NCI-H460 (cell line): ENCODE measurements at places on chromosomes 2 and 18. TPM values are rescaled to one million over a fixed set of nuclear protein-coding genes. Genes with fewer than 3 reads are reported as not detected.

Gene MDH1
- total RNA-seq = 206 and 214 TPM in 2 replicates

Gene ERFE
- total RNA-seq = 7.7 and 10.0 TPM in 2 replicates

Gene CNTNAP5
- total RNA-seq = not detected in 2 replicates

Gene CELF4
- 0.15 TPM in 1 of 2 replicates, not detected in the other for total RNA-seq

Gene LRATD1
- 2.5 and 2.6 TPM in 2 replicates for total RNA-seq

Gene TMEM247
- total RNA-seq = not detected in 2 replicates

DNA sequence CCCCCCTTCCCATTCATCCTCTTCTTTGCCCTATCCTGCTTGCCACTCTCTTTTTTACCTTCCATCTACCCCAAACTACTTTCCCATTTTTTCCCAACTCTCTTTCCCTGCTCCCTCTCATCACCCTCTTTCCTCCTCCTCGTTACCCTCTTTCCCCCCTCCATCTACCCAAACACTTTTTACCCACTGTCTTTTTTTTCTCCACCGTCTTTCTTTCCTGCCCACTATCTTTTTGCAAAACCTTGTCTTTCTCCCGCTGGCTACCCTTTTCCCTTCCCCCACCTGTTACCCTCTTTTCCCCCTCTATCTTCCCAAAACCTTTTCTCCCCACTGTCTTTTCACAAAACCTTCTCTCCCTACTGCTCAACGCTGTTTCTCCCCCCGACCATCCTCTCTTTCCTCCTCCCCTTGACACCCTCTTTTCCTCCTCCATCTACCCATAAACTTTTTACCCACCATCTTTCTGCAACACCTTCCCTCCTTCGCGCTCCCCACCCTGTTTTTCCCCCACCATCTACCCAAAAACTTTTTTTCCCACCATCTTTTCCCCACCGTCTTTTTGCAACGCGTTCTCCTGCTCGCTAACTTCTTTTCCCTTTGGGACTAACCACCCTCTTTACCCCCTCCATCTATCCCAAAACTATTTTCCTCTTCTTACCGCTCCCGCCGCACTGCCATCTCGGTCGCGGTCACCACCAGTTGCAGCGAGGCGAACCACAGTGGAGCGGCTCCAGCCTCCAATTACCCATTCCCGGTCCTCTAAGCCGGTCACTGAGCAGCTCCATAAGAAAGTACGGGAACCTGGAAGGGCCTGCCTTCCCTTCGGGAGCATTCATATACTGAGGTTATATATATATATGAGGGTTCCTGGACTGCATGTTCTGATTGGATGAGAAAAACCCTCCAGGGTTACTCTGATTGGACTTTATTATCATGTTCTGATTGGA lies 15.0 kb downstream of the CCDC74A start:
- DNase-seq = no peak

DNA sequence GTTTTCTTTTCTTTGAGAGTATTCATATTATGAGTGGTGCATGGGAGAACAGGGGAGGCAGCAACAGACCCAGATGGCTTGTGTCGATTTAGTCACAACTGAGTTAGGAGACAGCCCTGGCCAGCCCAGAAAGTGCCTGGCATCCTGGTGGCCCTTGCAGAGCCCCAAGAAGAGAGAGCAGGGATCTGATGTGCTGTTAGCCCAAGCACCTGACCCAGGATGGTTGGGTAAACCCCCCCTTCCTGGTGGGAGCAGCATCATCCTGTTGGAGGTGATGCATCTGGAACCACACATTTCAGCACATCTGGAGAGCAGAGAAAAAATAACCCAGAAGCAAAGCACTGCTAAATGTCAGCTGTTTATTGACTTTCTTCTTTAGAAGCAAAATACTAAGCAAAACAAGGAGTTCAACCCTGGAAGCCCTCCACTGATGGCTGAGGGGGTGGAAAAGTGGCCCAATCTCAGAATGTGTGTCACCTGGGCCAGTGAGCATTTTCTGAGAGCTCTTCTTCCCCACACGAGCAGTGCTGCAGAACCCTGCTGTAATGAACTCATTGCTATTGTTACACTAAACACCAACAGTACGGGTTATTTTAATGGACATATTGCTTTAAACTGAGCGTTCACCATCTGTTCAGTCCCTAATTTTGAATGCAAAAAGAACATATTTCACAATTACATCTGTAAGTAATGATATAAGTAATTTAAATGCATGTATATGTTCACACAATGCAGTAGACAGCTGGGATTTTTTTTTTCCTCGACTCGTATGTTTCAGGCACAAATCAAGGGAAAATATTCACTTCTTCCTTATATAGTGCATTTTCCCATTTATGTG lies 100.6 kb upstream of the SMIM21 start:
- no peak for DNase-seq

DNA sequence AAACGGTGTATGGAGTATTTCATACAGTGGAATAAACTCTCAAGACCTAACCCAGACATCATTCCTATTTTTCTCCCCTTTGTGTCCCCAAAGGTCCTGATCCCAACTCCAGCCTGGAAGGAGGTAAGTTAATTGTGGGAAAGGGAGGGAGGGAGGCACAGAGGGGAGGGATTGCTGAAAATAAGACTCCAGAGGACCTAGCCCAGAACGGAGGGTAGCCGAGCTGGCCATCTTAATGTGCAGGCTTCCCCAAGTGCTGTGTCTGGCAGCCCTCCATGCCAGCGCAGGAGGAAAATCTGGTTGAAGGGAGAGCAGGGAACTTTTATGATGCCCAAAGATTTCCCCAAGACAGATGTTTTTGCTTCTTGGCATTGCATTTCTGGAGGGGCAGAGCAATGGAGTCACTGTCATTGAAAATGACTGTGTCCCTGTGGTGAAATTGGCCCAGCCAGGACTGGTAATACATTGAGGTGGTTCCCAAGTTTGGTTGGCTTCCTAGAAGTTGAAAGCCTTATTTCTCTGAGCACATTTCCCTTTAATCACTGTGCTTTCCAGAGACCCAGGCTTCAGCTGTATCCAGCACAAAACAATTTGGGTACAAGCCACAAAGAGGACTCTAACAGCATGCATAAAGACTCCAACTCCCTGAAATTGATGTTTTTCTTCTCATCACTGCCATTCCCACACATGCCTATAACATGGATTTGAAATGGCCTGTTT lies 202.7 kb downstream of the AGPS start:
- no peak for DNase-seq

DNA sequence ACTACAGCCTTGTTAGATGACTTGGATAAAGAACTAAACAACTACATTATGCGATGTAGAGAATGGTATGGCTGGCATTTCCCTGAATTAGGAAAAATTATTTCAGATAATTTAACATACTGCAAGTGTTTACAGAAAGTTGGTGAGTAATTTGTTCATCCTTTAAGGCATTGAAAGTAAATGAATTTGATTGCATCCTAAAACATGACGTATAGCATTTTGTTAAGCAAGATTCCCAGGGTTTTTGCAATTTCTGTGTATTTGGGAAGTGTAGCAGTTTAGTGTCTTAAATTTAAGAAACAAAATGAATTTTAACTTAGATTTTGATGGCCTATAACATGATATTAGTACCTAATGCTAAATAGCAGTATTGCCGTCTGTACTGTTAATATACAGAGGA lies 24.8 kb downstream of the NOP58 start:
- DNase-seq = no peak

GRCh38 chr2:219475278-219475677 lies 23.4 kb upstream of the GMPPA start:
- no peak for DNase-seq

GRCh38 chr2:16069663-16069932 lies 129.2 kb downstream of the MYCN start:
- no peak for DNase-seq

DNA sequence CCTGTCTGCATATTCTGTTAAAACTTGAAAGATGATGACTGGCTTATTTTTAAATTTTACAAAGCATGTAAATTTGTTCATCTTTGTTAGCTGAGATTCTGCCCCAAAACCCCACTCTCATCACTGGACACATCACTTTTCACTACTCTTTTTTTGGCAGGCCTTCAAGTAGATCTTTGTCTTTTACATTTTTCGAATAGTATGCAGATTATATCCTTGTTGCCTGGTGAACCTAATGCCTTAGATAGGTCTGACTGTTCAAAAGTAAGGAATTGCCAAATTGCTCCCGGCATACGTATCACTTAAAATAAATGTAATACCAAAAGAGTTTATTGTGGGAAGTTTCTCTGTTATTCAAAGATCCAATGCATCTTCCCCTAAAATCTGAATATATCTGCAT lies 303.3 kb downstream of the XIRP2 start:
- DNase-seq = no peak

GRCh38 chr18:712401-713134 lies at the start of gene ENOSF1:
Gene ENOSF1 (minus strand): TSS chr18:712630. CDS start chr18:712587, 43 bp downstream.
- peak; percentile 81 for DNase-seq

- DNase-seq = no peak
Observed at GRCh38 chr18:61900504-61901281, 7.9 kb upstream of the RNF152 start.

DNA sequence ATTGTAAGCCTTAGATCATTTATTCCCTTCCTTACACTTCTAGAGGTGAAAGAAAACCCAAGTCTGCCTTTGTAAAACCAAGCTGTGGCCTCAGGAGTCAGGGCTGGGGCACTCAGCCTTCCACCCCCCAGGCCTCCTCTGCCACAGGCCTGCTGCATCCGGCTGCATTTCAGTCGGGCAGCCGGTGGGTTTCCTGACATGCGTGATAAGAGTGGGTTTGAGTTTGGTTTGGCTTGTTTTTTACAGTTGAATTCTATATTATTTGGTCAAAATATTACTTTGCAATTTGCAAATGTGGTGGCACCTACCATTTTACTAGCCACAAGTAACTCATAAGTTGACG lies 42.4 kb downstream of the ADI1 start:
- no peak for DNase-seq

GRCh38 chr2:160790738-160791137 lies 297.1 kb upstream of the RBMS1 start:
- DNase-seq = no peak

DNA sequence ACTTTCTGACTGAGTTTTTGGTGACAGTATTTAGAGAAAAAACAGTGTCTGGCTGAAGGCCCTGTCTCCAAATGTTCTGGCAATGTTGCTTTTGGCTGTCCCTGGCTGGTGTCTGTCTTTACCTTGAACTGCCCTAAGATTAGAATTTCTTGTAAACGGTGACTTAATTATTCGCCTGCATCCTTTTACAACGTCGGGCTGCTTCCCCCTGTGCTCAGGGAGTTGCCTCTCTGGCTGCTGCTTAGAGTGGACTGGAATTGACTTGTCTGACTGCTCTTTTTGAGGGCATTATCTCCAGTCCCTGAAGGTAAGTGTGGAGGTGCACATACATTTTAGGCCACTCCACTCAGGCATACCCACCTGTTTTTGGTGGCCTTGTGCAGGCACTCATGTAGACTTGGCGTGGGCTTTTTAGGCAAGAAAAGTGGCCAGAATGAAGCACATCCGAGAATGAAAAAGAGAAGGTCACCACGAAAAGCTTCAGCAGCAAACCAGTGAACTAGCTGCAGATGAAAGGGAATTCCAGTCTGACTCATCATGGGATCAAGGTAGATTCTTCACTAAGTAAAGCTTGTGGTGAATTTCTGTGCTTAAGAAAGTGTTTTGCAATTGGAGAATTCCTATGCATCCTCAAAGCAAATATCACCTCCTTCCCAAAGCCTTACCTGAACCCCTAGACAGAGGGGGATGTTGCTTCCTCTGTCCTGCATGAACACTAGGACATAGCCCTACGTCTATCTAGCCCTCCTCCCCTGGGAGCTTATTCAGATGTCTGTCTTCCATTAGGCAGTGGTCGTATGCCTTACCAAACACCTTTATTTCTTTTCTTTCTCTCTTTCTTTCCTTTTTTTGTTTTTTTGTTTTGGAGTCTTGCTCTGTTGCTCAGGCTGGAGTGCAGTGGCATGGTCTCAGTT lies 230.3 kb upstream of the TRIB2 start:
- no peak for DNase-seq

- no peak for DNase-seq
Observed at GRCh38 chr2:48560546-48561209, 30.7 kb downstream of the STON1 start.

DNA sequence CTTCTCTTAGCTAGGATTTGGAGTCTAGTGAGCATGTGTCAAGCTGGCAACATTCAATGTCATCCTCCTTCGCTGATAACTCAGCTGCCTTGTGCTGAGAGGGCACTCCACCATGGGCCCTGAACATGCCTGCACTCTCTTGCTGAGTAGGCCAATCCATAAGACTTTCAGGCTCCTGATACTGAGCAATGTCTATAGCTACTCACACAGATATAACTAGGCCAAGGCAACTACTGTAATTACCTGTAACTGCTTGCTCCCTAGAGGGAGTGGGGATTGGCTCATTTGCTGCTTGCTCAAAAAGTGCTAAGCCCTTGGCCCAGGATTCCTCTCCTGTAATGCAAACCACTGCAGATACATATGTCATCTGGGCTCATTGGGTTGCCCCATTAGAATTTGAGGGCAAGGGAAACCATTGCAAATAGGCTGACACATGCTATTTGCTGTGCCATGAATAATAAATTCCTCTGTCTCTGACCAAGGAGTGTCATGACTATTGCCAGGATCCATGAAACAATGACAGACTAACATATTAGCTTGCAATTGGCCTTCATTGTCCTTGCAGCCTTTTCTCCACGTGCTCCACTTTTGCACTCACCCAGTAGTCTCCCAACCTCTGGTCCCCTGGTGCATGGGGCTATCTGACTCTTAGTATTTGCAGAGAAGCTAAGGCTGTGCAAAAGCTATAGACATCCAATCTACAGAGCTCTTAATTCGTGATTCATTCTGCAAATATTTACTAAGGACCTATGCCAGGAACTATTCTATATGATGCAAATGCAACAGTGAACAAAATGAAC lies 36.9 kb upstream of the BMPR2 start:
- DNase-seq = peak; percentile 48

DNA sequence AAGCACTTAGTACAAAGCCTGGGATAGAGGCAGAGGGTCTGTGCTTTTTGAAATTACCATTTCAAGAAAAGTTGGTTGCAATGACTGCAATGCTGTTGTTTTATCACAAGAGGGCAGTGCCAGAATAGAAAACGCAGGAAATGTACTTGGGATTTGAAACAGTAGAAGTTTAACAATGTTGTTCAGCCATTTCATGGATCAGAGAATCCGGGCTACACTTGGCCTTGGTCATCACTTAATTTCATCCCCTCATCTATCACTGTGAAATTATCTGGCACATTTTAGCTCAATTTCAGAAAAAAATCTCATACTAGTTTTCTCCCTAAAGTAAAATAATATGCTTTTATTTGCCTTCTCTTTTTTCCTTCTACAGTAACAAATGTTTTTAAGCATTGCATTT lies 70.8 kb downstream of the RAPGEF4 start:
- DNase-seq = peak; percentile 58

DNA sequence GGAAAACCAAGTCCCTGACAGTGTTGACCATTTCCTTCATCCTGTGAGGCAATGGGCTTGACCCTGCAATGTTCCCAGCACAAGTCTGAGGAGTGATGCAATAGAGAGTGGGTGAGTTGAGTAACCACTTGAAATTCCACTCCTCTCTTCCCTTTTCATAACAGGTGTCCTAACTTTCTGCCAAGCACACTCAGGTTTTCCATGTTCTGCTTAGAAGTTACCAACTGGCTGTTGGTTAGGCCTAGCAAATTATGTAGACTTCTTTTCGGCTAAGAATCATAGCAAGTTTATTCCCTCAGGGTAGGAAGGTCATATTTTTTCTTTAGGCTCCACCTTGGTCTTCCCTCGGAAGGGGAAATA lies 11.5 kb downstream of the GNLY start:
- peak; percentile 47 for DNase-seq
